ENCODE measurements at places on chromosomes 7 and 10. TPM values are rescaled to one million over a fixed set of nuclear protein-coding genes. Genes with fewer than 3 reads are reported as not detected.

C10orf95 gene
- polyA plus RNA-seq = 1.3 TPM

SLC39A12 gene
- polyA plus RNA-seq = not detected

GRCh38 chr10:34047389-34047788 is 712.9 kb upstream of the NRP1 start:
- no peak for DNase-seq

DNA sequence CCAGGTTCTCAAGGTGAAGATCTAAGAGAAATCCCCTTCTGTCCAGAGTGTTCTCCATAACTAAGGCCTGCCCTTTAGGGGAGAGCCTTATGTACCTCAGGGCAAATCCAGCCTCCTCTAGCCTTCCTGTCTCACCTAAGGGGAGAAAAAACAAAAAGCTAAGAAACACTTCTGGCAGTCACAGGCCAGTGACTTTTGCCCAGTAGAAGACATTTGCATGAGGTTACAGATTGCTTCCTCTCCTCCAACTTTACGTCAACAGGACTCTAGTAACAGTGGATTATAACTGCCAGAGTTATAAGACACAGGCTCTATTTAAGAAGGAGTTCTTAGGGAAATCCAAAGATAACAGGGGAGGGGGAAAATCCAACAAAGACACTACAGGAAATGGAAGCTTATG is 15.9 kb upstream of the FAM241B start:
- DNase-seq = no peak

GRCh38 chr7:4201566-4201965 is 480.5 kb upstream of the FOXK1 start:
- DNase-seq = no peak

DNA sequence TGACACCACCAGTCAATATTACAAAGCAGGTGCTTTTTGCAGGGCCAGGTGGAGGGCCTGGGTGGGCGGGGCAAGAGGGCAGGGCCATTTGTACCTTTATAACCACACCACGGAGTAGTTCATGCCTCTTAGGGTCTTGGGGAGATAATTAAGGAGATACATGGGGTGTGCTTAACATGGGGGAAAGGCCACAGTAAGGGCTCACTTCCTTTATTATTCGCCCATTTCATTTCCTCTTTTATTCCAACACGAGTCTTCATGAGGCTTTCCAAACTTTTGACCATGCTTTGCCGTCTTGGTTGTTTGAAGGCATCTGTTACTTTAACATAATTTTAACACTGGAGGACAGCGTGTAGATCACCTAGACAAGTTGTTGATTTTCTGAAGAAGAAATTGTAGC is 33.3 kb upstream of the LYZL2 start:
- DNase-seq = no peak

GRCh38 chr10:92655426-92655825 is 34.3 kb upstream of the HHEX start:
- DNase-seq = no peak

DNA sequence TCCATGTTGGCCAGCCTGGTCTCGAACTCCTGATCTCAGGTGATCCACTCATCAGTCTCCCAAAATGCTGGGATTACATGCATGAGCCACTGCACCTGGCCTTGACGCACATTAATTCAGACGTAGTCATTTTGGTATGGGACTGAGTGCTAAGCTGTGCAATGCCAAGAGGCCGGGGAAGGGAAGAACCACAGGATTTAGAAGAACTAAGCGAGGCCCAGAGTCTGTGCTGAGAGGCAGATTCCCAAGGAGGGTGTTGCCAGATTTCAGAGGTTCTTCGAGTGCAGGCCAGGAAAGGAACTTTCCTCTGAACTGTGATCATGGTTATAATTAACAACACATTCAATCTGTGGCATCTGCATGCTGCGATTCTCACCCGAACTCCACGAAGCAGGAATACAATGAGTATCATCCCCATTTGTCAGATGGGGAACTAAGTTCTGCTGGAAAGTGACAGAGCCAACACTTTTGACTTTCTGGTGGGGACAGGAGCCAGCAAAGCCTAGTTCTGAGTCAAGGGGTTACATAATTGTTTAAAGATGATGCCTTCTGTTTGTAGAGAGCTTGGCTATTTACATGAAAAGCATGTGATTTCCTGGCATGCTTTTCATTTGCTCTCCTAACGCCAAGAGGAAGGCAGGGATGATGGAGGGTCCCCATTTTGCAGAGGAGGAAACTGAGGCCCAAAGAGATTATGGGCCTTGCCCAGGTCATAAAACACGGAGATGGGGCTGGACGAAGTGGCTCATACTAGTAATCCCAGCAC is 6.2 kb upstream of the ZAN start:
- DNase-seq = no peak

Data from naive B cell (primary cell).